ENCODE measurements at places on chromosomes 6 and 20.

DNA sequence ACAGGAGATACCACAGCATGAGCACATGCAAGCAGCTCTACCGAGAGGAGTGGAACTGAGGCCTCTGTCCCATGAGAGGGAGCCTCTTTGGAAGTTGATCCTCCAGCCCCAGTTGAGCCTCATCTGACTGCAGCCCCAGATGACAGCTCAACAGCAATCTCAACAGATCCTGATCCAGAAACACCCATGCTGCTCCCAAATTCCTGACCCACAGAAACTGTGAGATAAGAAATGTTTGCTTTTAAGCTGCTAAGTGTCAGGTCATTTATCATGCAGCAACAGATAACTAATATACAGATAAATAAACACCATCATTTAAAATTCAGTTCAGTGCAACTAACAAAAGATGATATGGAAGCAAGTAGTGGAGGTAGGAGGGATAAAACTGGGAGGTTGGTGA lies 4.8 kb upstream of the ARFGEF2 start:
- no peak for DNase-seq

- no peak for DNase-seq
Observed at GRCh38 chr6:129696843-129697242, 13.1 kb downstream of the ARHGAP18 start.

GRCh38 chr6:786946-787763 lies 94.2 kb upstream of the EXOC2 start:
- no peak for DNase-seq

GRCh38 chr6:168939796-168940195 lies 313.9 kb downstream of the THBS2 start:
- no peak for DNase-seq

DNA sequence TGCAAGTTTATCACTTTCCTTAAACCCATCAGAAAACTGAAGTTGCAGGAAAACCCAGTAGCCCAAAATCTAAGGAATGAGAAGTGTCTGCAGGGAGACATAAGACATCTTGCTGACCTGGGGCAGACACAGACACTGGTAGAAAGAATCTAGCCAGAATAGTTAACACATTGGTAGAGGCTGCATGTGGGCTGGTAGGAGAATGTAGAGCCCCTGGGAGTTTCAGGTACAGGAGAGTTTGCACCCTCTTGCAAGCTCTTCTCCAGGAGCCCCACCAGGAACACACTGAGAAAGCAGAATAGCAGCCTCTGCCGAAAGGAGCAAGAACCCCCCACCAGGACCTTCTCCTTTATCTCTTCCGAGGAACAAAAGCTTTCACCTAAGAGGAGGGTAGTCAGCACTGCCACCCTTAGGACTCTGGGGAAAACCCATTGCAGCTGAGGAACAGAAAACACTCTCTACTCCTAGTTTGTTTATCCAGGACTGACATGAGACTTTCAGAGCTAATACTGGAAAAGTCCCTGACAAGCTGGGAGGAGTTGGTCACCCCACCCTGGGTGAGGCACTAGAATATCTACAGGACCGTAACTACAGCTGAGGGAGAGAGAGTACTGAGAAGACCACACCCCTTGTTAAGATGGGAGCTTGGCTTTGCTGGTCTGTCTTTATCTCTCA lies 10.5 kb upstream of the OGFRL1 start:
- DNase-seq: no peak

DNA sequence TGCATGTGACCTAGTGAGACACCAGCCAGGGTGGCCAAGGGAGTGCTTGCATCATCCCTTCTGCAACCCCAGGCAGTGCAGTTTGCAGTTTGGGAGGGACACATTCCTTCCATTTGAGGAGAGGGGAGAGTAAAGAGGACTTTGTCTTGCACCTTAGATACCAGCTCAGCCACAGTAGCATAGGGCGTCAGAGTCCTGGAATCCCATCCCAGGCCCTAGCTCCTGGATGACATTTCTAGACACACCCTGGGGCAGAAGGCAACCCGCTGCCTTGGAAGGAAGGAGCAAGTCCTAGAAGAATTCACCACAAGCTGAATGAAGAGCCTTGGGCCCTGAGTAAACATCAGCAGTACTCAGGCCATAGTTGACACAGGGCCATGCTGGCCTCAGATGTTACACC lies 680.4 kb upstream of the IMPG1 start:
- no peak for DNase-seq

DNA sequence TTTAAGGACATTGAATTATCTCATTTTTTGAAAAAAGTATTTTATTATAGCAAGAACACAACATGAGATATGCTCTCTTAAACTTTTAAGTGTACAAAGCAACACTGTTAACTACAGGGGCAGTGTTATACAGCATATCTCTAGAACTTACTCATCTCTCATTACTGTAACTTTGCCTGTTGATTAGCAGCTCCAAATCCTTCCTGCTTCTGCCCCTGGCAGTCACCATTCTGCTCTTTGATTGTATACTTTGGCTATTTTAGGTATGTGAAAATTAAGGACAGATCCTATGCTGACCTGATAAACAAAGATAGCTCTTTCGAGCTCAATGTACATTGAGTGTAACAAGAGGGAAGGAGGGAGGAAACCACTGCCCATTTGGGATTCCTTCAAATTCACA lies 1349.8 kb upstream of the GJE1 start:
- DNase-seq: no peak

DNA sequence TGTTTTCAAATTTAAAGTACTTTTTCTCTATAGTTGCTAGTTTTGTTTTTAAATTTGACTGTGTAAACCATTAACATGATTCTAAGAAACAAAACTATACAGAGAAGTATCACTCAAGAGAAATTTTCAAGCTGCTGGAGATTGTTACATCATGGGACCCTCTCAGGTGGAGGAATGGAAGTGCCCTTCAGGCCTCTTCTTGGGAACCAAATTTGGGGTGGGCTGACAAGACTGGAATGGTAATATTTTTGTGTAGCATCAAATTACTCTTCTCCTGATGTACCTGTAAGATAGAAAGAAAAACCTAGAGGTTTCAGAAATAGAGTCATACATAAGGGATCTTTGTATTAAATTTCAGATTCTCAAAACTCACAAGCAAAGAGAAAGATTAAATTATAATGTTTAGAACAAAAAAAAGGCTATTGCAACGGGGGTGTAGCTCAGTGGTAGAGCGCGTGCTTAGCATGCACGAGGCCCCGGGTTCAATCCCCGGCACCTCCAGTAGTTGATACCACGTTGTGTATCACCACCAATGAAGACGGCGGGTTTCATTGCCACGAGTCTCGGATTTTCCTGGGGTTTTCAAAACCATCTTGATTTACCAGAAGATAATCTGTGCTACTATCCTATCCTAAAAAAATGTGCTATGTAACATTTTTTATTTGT lies 193.7 kb downstream of the GPX5 start:
- DNase-seq: no peak

GRCh38 chr20:16062661-16063581 lies 510.3 kb downstream of the KIF16B start:
- DNase-seq: no peak

DNA sequence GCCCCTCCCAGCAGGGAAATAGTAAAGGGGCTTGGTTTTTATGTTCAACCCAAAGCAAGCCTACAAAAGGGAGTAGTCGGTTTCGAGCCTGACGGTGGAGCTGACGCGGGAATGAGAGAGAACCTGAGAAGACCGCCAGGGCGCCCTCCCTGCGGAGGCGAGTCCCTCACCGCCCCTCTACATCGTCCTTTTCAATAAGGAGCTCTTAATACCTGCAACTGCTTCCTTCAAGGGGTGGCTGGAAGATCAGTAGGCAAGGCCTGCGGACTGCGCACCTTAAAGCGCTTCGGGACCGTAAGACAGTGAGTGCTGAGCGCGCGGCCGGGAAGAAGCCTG lies 709 bp upstream of the ZNF76 start:
- DNase-seq: no peak

DNA sequence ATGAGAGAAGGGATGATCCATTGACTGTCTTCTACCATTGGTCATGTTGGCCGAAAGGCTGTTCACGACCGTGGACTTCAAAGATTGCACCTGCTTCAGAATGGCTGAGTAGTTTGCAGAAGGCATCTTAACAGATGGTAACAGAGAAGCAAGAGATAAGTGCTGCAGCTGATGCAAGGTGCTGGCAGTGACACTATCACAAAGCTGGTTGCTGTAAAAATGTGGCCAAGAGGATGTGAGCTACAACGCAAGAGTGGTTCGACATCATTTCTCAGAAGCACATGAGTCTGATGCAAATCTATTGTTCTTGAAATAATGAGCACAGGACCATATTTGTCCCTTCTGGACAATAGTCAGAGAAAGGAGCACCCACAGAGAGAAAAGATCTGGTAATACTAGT lies 27.0 kb upstream of the ANKEF1 start:
- no peak for DNase-seq

GRCh38 chr6:17635568-17635967 lies 35.5 kb downstream of the FAM8A1 start:
- DNase-seq: no peak

DNA sequence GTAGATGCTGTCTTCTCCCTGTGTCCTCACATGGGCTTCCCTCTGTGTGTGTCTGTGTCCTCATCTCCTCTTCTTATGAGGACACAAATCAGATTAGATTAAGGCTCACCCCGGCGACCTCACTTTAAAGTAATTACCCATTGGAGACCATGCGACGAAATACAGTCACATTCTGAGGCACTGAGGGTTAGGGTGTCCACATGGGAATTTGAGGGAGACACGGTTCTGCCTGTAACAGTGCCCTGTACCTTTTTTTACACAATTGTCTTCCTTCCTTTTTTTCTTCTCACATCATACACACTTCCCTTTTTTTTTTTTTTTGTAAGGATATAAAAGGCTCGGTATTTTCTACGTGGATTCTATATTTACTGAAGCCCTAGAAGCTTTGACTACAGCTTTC lies 48.9 kb downstream of the DEK start:
- no peak for DNase-seq

GRCh38 chr20:49534255-49534712 lies 33.7 kb downstream of the PTGIS start:
- DNase-seq: no peak

DNA sequence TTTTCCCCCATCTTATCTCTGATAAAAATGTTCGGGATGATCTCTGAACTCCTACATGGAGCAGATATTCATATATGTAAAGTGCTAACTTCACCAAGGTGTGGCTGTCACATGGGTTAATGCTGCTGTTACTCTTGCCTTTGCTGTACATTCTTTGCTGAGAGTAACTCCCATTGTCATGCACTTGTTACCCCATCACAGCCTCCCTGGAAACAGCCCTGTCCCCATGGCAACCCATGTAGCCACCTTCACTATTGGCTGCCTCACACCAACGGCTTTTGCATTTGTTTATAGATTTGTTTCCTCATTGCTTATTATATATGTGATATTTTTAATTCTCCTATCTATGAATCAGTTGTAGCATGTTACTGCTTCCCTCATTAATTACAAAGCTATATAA lies 17.3 kb upstream of the IBTK start:
- no peak for DNase-seq

- no peak for DNase-seq
Observed at GRCh38 chr6:77106992-77107391, 356.3 kb downstream of the HTR1B start.

- no peak for DNase-seq
Observed at GRCh38 chr20:53237461-53237860, 265.3 kb downstream of the TSHZ2 start.

DNA sequence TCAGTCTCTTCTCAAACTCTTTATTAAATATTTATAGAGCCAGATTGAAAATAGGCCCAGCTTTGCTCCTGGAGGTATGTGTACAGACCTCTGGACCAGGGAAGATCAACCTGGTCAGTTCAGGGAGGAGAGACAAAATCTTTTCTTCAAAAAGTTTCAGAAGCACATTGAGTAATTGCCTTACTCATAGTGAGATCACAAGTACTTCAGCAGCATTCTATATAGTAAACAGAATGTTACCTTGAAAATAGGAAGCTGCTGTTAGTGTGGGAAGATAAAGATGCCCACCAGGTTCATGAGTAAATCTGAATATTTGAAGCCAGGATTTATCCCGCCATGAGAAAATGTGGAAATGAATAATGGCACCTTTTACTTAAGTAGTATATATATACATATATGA lies 665.9 kb upstream of the CITED2 start:
- DNase-seq: no peak

DNA sequence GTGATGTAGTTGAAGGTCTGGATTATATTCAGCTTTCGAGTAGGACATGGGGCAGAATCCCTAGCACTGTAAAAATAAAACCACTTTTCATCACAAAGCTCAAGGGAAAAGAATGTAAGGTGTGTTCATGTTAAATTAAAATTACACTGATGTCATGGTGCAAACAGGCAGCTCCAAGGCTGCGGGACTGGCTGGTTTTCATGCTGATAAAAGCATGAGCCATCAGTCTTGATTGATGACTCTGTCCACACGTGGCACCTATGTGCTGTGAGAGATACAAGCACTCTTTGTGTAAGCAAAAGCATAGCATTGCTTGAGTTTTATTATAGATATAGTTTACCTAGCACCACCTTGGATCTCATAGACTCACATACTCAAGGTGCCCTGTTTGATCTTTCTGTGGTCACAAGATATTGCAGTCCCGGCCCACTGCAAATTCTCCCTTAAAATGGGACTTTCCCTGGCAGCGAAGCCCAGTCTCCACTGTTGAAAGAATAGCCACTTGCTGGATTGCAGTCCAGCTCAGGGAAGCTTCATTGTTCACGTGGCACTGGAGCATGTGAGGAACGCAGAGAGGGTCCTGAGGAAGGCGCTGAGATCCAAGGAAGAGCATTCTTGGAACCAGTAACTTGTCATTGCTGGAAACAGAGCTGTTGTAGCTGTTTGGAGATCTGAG lies 90.6 kb downstream of the TIAM2 start:
- no peak for DNase-seq

GRCh38 chr6:105646391-105646867 lies 243.5 kb upstream of the PREP start:
- no peak for DNase-seq

DNA sequence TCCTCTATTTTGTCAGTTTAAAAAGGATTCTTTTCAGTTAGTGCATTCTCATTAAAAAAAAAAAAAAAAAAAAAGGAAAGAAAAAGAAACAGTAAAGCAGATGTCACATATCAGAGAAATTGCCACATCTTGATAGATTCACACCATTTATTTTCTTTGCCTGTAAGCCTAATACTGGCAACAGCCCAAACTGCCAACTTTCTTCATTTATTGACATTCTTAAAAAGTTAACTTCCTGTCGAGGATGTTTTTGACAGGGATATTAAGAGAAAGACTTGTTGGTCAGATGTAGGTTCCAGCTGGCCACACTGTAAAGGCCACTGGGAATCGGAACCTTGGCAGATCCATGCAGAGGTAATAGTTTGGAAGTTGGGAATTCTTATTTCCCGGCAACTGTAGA lies 332.6 kb downstream of the NRN1 start:
- no peak for DNase-seq

GRCh38 chr6:3624250-3625136 lies 127.0 kb downstream of the PXDC1 start:
- no peak for DNase-seq

GRCh38 chr6:146856296-146856695 lies 257.5 kb downstream of the ADGB start:
- no peak for DNase-seq
